ENCODE measurements at places on chromosomes 12 and 14. TPM values are rescaled to one million over a fixed set of nuclear protein-coding genes. Genes with fewer than 3 reads are reported as not detected.

GRCh38 chr14:63174760-63175191, 29.5 kb upstream of the RHOJ start:
- no peak for DNase-seq

The SELPLG gene
- 14.4 TPM for total RNA-seq

DNA sequence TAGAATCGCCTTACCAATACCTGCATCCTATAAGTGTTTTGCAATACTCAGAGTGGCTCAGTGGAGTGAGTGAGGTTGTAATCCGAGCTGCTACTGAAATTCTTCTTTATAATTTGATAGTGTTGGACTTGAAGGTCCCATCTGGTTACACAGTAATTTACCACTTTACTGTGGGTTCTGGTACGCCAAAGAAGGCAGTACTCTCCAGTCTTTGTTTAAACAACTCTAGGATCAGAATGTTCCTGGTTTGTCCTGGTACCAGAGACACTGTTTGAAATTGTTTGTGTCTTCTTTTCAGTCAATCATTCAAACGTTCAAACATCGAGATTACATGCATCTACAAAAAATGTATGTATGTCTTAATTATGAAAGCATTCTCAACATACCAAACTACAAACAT, 51.3 kb upstream of the AMN1 start:
- DNase-seq, result no peak

DNA sequence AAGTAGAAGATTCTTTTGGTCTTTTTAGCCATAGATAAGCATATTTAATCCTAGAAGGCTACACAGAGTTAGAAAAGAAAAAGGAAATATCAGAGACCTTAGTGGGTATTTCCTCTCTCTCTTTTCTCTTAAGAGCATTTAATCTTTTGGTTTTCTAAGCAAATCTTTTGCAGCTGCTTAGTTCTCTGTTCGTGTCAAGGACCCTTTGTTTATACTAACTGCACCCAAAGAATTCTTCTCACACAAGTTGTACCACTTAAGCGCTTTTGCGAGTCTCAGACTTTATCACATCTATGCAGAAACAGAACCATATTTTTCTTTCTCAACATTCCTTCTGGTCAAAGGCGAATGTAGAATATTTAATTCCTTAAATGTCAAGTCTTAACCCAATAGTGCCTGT, 17.9 kb upstream of the NID2 start:
- no peak for DNase-seq

DNA sequence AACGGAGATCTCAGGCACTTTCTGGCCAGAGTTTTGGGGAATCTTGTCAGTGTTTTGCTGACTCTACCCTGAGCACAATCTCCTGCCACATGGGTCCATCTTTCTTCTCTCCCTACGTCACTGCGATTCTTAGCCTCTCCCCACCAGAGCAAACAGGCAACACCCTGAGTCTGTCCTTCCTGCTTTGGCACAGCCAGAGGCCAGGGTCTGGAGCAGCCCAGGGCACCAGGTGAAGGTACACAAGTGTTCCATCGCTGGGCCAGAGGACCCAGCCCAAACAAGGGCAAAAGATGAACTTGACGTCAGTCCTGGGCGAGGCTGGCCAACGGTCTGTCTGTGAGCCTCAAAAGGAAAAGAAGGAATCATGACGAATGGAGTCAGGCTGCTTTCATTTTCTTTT, 12.7 kb upstream of the CCDC177 start:
- DNase-seq, result no peak

The PPFIA2 gene
- total RNA-seq, result 22.6 TPM

GRCh38 chr14:104676694-104677511, 12.5 kb upstream of the INF2 start:
- DNase-seq, result no peak

GRCh38 chr14:72714094-72714493, 179.8 kb downstream of the DPF3 start:
- DNase-seq, result no peak
